ENCODE measurements at places on chromosomes 5 and 9.
A peak's percentile ranks its signal among the peaks of the same experiment; 100 is the strongest.

DNA sequence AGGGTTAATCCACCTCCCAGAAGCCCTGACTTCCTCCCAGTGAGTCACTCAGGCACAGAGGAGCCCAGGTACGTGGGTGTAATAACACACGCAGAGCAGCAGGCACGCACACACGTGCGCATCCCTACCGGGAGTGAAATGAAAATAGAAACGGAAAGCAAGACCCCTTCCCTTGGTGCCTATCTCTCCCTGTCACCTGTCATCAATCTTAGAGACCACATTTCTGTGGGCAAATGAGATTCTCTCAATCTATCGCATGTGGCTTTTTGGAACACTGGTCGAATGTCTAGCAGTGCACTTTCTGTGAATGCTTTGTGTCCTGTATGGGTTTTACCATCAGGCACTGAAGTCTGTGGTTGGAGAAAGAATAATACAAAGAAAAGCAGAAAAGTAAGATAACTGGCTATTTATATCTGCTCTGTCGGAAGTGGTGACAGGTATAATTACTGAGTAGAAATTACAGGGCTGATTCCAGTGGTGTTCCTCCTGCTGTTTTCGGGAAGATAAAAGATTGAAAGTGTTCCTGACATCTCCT lies 137.7 kb upstream of the GRIA1 start:
- no peak for DNase-seq

- no peak for DNase-seq
Measured at GRCh38 chr5:125451622-125452021, 705.2 kb upstream of the ZNF608 start.

DNA sequence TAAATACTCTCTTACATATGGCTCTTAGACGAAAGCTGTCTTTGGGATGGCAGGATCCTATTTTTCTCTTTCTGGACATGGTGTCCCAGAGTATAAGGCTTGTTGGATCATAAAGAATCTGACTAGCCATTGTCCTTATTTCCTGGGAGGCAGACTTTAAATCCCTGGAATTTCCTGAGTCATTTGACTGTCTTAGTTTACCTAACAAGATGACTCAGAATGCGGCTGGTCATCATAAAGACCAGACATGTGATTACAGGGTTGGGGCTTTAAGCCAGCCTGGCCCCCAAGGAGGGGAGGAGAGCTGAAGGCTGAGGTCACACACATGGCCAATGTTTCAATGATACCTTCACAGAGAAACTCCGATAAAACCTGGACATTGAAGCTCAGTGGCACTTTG lies 37.2 kb downstream of the FAM240B start:
- no peak for DNase-seq

GRCh38 chr9:69502671-69503301 lies 169.4 kb downstream of the APBA1 start:
- DNase-seq = no peak

- no peak for DNase-seq
Measured at GRCh38 chr9:117104716-117105495, 310.0 kb downstream of the ASTN2 start.

DNA sequence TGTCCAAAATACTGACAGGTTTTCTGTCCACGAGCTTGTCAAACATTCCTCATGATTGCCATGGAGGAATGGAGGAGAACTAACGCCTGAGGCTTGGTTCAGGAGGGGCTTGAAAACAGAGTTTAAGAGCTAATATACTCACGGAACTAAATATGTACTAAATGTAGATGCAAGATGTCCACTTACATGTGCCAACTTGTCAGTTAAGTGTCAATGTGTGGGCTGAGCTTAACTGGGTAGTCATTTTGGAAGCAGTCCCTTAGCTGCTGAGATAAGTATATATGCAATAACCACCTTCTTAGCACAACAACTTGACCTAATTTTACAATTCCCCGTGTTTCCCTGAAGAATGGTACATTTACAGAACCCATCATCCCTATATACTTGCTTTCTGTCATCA lies 176.0 kb downstream of the PTPRD start:
- DNase-seq = no peak

DNA sequence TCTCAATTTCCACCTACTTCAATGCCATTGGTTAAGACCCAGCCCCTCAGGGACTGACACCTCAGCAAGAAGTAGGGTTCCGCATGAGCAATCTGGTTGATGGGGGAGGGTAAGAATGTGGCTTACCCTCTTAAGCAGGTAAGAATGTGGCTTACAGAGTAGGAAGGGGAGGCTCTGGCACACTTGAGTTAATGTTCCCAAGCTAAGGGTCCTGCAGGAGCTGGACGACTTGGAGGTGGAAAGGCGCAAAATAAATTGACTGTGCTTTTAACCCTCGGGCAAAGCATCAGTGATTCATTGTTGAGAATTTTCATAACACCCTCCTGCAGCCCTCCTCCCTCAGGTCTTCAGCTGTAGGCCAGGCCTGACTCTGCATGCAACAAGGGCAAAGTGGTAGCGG lies 24.9 kb upstream of the ADRA1B start:
- no peak for DNase-seq

GRCh38 chr5:35659556-35659955 lies 41.9 kb downstream of the SPEF2 start:
- DNase-seq = no peak

GRCh38 chr9:120736881-120737280 lies 22.6 kb upstream of the MEGF9 start:
- DNase-seq = no peak

DNA sequence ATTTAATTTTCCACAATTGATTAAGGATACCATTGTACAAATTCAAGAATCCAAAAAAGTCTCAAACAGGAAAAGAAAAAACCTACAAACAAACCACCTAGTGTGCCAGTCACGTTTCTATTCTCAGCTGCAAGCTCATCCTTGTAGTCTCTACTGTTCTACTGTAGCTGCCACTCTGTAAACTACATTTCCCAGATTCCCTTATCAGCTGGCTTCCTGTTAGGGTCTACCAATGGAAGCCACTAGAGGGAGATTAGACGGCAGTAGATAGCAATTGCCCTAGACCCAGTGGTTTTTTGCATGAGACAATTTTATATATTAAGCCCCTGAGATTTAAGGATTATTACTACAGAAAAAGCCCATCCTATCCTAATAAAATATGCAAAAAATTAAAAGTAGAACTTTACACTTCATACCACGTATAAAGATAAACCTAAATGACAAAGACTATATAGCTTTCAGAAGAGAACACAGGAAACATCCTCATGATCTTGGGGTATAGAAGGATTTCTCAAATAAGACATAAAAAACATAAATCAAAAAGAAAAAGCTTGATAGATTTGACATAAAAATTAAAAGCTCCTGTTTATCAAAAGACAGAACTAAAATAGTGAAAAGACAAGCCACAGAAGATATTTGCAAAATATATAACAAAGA lies 37.4 kb downstream of the P4HA2 start:
- no peak for DNase-seq

DNA sequence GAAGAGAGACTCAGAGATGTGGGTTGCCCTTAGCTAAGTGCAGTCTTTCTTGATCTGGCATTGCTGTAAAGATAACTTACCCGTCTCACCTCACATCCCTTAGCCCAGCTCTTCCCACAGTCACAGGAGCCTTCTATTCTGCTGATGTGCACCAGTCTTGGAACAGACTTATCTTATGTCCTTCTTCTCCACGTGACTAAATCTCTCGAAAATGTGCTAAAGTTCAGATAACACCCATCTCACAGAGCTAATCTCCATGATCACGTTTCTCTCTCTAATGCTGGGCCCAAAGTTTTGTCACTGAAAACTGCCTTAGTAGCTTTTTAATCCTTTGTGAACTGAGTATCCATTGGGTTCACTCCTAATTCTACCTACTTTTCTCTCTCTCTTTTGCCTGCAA lies 16.7 kb downstream of the SLC36A1 start:
- DNase-seq = no peak

- DNase-seq = no peak
Measured at GRCh38 chr5:73946919-73947602, 321.1 kb downstream of the ARHGEF28 start.

- DNase-seq = no peak
Measured at GRCh38 chr5:59428391-59428790, 465.1 kb downstream of the PDE4D start.

DNA sequence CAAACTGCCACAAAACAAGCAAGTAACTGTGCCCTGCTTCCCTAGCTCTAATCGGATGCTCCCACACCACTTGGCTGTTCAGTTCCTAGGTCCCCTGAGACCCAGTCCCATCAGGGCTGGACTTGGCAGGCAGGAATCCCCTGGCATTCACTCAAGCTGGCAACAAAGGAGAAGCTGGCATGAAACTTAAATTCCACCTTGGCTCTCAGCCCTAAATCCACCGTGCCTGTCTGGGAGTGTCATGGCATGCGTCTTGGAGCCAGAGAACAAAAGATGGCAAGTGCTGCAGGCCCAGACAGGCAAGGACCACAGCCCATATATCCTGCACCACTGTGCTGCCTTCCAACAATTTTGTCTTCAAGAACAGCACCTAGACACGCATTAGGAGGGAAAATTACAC lies 38.2 kb downstream of the ETF1 start:
- DNase-seq = no peak

- DNase-seq = no peak
Measured at GRCh38 chr5:76312783-76313182, 90.3 kb upstream of the IQGAP2 start.

- DNase-seq = no peak
Measured at GRCh38 chr9:107721705-107722245, 232.2 kb upstream of the KLF4 start.

DNA sequence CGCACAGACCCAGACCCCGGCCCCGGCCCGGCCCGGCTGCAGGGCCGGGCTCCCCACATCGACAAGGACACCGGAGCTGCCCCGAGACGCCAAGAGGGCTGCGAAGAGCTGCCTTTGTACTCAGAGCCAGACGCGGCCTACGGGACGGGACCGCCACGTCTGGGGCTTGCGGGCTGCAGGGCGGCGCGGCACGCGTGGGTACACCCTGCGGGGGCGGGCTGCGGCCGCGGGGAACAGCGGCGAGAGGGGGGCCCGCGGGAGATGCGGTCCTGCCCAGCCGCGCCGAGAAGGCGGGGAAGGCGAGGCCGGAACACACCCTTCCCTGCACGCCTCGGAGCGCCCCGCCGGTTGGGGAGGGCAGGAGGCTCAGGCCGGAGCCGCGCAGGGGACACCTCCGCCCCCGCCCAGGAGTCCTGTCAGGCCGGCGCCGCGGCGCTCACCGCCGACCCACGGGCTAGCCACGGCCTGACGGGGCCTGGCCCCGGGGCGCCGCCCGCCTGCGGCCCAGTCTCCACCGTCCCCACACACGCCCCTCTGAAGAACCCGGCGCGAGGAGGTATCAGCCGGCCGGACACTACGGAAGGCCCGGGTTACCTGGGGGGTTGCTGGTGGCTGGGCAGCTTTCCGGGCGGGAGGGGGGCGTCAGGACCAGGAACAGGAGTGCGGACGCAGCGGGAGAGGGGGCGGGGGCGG lies 478 bp downstream of the RAB14 start:
- DNase-seq = peak; percentile 14

DNA sequence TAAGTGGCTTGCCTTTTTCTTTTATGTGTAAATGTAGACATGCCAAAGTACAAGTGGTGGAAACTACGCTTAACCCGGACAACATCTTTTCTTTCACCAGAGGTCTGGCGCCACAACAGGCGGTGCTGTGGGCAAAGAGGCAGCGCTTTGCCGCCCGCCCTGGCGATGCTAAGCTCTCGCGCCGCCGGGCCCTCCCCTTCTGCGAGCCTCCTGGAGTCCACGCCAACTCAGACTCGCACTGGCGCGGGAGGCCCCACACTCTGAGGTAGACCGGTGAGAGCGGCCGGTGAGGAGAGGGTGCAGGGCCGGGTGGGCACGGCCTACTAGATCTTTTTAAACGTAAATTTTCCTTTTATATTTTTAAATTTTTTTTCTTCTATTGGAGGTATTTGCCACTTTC lies 2253.1 kb upstream of the C9orf72 start:
- no peak for DNase-seq

- no peak for DNase-seq
Measured at GRCh38 chr9:8845376-8845775, 1045.8 kb upstream of the DMAC1 start.

DNA sequence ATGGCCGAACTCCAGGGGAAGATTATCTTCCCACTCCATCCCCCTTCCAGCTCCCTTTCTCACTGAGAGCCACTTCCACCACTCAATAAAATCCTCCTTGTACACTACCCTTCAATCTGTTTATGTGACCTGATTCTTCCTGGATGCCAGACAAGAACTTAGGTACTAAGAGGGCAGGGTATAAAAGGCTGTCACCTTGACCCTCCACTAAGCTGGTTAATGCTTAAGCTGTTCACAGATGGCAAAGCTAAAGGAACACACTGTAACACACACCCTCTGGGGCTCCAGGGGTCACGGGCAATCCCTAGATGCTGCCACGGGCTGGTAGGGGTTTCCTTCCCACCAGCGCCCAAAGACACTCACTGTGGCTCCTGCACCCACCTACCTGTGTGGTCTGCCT lies 58.6 kb upstream of the IL6ST start:
- no peak for DNase-seq

- DNase-seq = no peak
Measured at GRCh38 chr9:103978396-103978795, 115.7 kb upstream of the SMC2 start.

GRCh38 chr5:109833946-109834345 lies 144.2 kb downstream of the MAN2A1 start:
- no peak for DNase-seq

DNA sequence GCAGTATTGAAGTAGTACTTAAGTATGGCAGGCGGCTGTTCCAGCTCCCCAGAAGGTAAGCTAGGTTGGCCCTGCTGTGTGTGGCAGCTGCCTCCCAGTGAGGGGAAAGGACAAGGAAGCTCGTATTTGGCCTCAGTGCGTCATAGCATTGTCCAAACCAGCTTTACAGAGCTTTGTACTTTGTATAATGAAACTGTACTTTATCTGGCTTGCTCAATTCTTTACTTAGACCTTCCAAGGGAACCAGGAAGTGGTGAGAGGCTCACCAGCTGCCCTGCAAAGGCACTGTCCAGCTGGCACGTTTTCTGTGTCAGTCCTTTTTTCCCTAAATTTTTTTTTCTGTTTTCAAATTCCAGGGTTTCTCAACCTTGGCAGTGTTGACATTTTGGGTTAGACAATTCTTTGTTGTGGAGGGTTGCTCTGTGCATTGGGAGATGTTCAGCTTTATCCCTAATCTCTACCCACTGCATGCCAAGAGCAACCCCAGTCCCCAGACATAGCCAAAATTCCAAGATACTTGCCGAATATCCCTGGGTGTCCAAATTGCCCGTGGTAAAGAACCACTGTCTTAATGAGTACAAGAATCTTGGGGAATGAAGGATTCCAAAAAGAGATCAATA lies 474.5 kb downstream of the LRRC70 start:
- no peak for DNase-seq
